Stimulated activated CD4-positive, alpha-beta T cell treated with anti-CD3 and anti-CD28 coated beads, Interleukin-2, amount 100 ng/mL, for 4 hours (primary cell): ENCODE measurements at places on chromosomes 3 and 15.

DNA sequence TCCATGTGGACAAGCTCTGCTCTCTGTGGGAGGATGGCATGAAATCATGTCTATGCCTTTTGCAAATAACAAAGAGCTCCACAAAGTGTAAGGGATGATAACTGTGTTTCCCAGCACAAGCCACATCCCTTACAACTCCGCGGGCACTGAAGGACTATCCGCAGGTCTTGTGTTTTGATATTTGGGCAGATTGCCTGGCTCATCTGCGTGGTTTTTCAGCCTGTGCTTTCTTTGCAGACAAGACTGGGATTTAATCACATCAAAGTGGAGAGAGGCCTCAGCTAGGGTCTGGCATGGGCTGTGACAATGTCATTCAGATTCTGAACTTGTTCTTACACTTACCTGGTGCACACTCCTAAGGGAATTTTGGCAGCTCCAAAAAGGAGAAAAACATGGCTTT, 30.2 kb upstream of the CA12 start:
- no peak for DNase-seq

DNA sequence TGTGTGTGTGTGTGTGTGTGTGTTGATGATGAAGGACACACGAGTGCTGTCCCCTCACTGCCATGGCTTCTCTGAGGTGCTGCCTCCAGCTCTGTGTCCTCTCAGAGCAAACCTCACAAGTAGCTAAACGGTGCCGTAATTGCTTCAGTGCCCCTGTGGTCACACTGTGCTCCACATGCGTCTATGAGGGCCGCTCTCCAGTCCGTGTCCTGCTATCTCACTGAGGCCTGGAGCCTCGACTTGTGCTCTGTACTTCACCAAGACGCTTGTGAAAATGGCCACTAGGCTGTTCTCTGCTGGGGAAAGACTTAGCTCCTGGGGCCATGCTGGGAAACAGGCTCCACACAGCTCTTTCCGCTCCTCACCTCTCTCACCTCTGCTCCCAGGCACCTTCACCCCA, 65.4 kb upstream of the CGNL1 start:
- no peak for DNase-seq

DNA sequence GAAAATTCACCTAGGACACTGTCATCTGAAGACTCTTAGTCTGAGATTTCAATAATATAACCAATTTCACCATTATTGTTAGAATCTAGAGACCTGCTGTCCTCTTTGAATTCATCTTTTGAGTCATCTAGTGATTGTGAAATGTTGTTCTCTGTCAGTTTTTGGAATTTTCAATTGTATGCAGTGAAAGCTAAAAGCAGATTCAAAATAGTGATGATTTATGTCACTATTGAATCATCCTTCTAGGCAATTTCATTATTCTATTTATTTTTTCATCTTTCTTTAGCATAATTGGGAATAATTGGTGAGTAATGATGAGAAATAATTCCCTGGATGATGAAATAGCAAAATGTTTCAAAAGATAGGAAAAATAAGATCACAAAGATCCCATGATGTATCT, 101.7 kb upstream of the EIF1B start:
- no peak for DNase-seq

- DNase-seq = no peak
Measured at GRCh38 chr3:152243721-152244516, 24.8 kb upstream of the MBNL1 start.

DNA sequence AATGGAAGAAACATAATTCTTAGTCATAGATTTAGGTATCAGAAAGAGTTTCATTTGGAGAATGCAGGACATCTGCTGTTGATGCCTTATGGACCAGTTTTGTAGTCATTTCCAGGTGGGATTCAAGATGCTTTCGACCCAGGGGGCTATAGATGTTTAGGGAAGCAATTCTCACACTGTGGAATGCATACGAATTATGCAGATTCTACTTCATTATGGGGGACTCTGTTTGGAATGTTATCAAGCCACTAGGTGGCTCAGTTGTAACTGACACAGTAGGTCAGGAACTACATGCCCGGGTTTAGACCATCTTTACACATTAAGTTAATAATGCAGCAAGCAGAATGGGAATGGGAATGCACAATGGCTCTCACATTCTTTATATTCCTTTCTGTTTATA, 1359.8 kb downstream of the ZPLD1 start:
- DNase-seq = no peak

- no peak for DNase-seq
Measured at GRCh38 chr3:190746986-190747385, 115.5 kb downstream of the GMNC start.

GRCh38 chr3:83250613-83251012, 1489.2 kb upstream of the GBE1 start:
- DNase-seq = no peak

GRCh38 chr15:94412979-94413746, 181.8 kb downstream of the MCTP2 start:
- no peak for DNase-seq

DNA sequence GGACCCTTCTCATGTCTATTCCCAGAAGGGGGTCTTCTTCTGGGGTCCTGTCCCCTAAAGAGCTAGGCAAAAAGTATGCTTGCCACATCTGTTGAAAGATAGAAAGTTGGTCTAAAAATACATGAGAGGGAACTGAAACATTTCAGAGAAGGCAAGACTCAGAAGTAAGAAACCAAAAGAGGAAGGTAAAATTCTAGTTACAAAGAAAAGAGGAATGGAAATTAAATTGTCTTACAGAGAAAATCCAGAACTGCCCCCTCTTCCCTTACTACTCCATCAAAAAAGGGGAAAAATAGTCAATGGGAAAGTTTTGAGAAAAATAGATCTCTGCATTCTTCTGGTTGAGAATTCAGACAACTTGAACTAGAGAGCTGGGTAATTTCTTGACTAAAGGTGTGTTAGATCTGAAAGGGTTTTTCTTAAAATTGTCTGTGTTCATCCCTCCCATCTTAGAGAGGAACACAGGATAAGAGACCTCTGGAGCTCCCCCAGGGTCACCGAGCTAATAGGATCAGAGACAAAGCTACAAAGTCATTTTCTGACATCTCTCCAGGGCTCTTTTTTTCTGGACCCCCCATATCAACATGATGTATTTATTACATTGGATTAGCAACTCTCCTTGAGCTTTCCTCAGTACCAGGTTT, 32.3 kb upstream of the CCR2 start:
- DNase-seq = no peak

DNA sequence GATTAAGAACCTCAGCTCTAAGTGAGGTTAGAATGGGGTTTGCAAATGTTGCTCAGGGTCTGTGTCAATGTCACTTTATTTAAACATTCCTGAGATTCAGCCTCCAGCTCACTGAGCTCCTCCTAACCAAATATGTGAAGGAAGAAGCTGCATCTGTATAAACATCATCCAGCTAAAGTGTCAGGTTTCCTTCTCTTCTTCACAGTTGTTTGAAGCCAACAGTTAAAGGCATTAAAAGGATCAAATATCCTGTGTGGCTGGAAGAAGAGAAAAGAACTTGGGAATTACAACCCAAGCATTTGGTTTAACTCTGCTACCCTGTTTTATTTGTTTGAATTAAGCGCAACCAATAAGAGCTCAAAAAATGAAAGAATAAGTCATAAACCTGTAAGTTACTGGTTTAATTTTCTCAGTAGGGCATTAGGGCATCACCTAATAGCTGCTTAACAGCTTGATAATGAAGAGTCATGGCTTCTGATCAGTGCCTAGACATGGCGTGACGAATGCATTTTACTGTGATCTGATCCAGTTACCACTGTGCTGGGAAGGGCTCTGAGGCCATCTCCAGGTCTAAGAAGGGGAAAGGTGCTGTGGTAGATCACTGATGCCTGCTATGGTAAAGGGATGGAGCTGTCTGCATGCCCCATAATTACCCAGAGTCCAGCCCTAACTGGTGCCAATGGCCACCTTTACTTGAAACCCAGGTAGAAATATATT, 165.7 kb upstream of the TSC22D2 start:
- DNase-seq = no peak

DNA sequence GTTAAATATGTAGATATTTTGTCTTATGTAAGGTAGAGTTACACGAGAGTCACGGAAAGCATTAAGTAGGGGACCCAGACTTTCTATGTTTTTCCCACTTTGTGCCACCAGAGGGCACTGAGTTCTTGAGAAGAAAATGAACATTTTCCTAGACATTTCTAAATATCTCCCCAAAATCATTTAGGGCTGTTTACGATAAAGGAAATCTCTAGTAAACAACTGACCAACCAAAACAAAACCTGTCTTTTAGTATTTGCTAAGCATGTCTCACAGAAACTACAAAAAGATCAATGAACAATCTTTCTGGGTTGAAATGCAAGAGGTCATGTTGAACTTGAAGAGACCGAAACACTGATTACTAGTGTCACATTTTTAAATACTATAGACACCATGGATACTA, 16.1 kb downstream of the POU1F1 start:
- DNase-seq = peak; percentile 32

DNA sequence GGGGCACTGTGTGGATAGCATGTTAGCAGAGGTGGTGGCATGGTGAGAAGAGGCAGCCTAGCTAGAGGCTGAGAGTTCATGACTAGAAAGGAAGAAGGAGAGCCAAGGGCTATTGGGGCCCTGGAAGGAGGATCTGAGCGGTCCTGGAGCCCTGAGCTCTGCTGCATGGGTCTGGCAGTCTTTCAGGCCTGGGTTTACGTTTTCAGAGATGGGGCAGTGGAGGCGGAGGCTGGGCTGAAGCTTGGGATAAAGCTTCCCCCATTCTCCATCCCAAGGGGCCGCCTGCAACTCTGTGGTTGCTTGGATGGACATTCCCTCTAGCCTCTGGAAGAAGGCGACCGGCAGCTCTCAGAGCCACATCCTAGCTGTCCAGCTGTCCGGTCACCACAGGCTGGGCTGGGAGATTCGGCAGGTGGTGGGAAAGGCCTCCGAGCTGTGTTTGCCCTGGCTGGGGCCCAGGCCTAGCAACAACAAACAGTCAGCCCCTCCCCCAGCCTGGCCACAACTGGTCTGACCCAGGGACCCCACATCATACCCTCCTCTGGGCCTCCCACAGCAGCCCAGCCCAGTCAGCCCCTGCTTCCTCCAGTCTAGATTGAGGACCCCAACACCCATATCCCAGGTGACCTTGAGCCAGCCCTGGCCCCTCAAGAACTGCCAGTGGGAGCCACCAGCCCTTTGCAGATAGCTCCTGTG, 1.8 kb upstream of the SLC38A3 start:
- DNase-seq = no peak

DNA sequence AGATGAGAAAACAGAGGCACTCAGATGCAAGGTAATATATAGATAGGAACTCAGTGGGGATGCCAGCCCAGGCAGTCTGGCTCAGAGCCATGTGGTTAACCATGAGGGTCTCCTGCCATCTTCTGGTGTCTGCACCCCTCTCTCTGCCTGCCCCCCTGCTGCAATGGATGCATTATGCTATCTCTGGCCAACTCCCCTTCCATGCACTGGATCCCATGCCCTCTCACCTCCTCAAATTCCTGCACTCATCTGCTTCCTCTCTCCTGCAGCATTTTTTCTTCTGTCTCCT, 163.2 kb downstream of the STT3B start:
- DNase-seq = no peak

DNA sequence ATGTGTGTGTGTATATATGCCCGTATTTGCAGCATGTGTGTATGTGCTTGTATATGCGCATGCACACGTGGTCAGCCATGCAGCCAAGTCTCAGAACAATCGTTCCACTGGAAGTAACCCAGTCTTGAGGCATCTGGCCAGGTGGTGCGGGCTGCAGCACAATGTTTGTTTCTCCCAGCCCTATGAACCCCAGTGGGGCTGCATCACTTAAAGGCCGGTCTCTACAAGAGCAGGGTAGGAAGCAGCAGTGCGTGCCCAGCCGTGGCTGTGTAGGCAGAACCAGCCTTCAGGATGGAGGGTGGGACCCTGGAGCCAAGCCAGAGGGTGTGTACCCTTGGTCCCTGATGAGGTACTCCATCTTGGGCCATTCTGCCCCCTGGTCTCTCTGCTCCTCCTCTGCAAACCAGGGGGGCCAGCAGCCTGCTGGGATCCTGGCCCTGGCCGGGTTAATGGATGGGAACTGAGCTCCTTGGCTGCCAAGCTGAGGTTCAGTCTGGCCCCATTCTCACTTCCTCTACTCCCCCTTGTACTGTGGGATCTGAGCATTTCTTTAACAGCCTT, 11.8 kb downstream of the KLF13 start:
- no peak for DNase-seq

GRCh38 chr3:124395584-124396338, 334.5 kb upstream of the UMPS start:
- DNase-seq = no peak

DNA sequence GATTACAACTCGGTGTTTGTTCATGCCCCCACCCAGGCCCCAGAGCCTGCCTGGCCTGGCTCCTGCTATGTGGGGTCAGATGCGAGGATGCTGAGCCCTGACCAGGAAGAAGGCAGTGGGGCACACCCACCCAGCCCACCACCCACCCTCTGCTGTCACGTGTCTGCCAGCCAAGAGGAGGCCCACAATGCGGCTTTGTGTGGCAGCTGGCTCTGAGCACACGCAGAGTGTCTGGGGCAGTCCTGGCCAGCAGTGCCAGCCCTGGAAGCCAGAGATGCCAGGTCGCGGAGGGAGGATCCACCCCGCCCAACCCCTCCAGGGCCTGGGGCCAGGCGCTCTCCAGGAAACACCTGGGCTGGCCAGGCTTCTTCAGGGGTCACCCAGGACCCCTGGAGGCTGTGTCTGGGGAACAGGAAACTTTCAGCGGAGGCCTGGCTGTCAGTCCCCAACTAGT, 26.4 kb upstream of the KLF13 start:
- no peak for DNase-seq

DNA sequence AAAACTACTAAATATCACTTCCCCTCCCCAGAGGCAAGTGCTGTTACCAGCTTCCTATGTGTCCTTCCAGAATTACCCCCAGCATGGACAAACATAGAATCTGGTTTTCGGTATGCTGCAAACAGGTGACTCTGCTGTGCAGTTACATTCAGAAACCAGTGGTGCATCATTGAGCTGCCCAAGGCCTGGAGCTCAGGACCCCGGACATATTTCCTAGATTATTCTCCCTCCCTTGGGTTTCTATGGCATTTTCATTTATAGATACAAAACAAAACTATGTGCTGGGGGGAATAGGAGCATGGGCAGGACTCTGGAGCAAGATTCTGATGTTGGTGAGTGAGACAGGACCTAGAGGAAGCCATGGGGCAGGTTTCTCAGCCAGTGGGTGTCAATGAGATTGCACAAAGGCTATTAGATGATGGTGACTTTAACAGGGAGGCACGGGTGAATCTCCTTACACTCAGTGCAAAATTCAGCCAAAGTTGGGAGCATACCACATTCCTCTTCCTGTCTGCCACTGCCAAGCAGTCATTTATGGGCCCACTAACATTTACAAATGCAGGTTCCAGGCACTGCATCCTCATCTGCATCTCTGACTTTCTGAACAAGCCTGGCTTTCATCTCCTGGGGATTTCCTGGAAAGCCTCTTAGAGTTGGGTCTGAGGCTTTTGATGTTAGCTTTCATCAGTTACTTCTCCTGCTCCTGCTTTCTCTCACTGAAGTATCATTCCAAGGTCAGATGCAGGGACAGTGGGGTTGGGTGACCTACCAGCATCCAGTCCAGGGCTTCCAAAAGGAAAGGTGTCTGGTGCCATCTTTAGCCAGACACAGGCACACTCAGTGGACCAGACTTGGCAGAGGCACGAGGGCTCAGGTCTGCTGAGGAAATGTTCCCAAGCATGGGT, 44.5 kb downstream of the CMTM7 start:
- DNase-seq = no peak

GRCh38 chr15:75230551-75231371, 27.4 kb upstream of the GOLGA6C start:
- no peak for DNase-seq

GRCh38 chr3:194447657-194448056, 39.1 kb downstream of the ATP13A3 start:
- DNase-seq = no peak

- no peak for DNase-seq
Measured at GRCh38 chr15:29376590-29376989, 107.0 kb upstream of the NSMCE3 start.
